ENCODE measurements at places on chromosomes 11 and 22.

DNA sequence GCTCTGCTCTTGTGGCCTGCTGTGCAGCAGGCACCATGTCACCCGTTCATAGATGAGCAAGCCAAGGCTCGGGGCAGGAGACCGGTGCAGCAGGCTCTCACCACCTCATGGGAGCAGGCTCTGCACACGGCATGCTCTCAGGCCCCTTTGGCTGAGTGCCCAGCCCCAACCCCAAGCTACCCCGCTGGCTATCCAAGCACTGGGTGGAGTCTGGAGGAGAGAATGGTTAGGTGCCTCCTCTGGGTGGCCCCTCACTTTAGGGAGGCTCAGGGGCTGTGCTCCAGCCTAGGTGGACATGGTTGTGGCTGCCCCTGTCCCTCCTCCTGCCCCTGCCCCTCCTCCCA is 199.9 kb downstream of the IGLL1 start:
- peak; percentile 26 for DNase-seq

- no peak for DNase-seq
Measured at GRCh38 chr22:43587574-43587973, 175.8 kb downstream of the MPPED1 start.

DNA sequence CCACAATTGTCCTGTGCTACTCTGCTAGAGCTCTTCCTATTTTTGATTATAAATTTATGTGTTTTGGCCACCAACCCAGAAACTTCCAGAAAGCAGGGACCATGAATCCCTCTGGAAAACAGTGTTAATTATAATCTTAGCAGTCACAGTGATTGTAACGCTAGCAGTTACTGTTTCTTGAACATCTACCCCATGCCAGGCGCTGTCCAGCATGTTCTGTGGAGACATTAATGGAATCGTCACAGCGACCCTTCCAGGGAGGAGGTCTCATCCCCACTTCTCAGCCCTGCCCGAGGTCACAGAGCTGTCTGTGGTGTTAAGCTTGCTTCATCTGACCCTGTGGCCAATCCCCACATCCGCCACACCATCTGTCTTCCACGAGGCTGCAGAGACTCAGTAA is 13.9 kb upstream of the PNPLA5 start:
- DNase-seq, result no peak

- DNase-seq, result no peak
Measured at GRCh38 chr22:42892156-42892555, 35.1 kb upstream of the ARFGAP3 start.

GRCh38 chr22:29816539-29816938 is 21.5 kb downstream of the ASCC2 start:
- DNase-seq, result no peak

- DNase-seq, result peak; percentile 7
Measured at GRCh38 chr11:45655347-45655756, 10.1 kb downstream of the CHST1 start.
